Tongue (tissue), 3 donors: ENCODE measurements at places on chromosomes 2 and 18. TPM values are rescaled to one million over a fixed set of nuclear protein-coding genes. Genes with fewer than 3 reads are reported as not detected.

Gene CDH7
- 0.62 TPM for total RNA-seq

Gene PCBP1
- total RNA-seq: 104 TPM

Gene LYPD6B
- 1.7 TPM for total RNA-seq

Gene PHLPP1
- total RNA-seq: 8.8 TPM

Gene HOXD11
- not detected for total RNA-seq

Gene SCYGR8
- total RNA-seq: not detected

Gene MPPE1
- total RNA-seq: 32.7 TPM

Gene ASPRV1
- 0.62 TPM for total RNA-seq

Gene CERS6
- 49.6 TPM for total RNA-seq

Gene CDCA7
- total RNA-seq: 14.4 TPM

Gene LRRTM4
- total RNA-seq: 2.4 TPM

Gene PPP1R1C
- 2.5 TPM for total RNA-seq

Gene LONRF2
- total RNA-seq: 5.1 TPM

Gene MC5R
- not detected for total RNA-seq

Gene HNMT
- total RNA-seq: 17.3 TPM

Gene LDLRAD4
- total RNA-seq: 36.7 TPM
